ENCODE measurements at places on chromosomes 3 and 15.

- DNase-seq = no peak
Measured at GRCh38 chr15:34182942-34183341, 27.0 kb downstream of the KATNBL1 start.

DNA sequence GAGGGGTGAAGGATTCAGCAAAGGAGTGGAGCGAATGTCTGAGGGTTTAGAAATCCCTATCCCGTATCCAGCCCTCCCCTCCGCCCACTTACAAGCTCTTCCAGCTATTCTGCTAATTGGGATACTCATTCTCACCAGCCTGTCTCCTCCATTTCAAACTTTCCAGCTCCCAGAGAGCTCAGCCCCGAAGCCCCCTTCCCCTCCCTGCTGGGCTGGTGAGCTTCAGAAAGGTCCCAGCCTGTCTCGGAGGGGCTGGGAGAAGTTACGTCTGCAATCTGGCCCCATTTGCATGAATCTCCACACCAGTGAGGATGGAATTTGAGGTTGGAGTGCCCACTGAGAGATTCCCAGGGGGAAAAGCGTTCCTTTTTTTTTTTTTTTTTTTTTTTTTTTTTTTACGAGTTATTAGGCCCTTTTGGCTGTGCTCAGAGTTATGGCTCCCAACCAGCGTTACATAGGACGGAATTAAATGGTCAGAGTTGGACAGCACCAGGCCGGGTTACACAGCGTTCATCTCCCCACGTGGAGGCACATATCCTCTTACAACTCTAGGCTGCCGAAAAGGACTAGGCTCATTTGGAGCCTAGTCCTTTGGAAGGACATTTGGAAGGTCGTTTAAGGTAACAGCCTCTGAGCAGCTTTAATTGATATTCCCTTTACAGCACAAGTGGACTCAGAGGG is 34.6 kb downstream of the FGD5 start:
- no peak for DNase-seq

GRCh38 chr15:34214135-34214534 is 4.2 kb upstream of the KATNBL1 start:
- no peak for DNase-seq

- no peak for DNase-seq
Measured at GRCh38 chr3:186588632-186589031, 18.1 kb downstream of the DNAJB11 start.

GRCh38 chr15:40430271-40430805 is 10.4 kb upstream of the BAHD1 start:
- no peak for DNase-seq

GRCh38 chr3:43503067-43503728 is 118.6 kb downstream of the ANO10 start:
- no peak for DNase-seq

GRCh38 chr15:49282366-49282765 is 112.3 kb downstream of the GALK2 start:
- DNase-seq = no peak

GRCh38 chr3:38039899-38040261 is 872 bp downstream of the DLEC1 start:
- no peak for DNase-seq

DNA sequence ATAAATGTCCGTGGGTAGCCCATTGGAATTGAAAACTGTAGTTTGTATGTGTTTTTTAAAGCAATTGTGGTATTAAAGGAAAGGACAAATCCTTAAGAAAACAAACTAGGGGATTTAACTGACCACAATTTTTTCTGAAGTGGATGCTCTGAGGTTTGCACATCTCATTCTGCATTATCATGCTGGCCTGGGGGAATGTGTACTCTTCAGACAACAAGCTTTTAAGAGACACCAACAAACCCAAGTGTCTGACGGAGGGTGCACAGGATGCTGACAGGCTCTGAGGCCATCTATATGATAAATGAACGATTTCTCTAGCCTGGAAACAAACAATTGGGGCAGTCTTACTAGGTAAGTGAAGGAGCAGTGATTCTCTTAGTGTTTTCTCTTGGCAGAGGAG is 9.1 kb downstream of the LINS1 start:
- DNase-seq = no peak

DNA sequence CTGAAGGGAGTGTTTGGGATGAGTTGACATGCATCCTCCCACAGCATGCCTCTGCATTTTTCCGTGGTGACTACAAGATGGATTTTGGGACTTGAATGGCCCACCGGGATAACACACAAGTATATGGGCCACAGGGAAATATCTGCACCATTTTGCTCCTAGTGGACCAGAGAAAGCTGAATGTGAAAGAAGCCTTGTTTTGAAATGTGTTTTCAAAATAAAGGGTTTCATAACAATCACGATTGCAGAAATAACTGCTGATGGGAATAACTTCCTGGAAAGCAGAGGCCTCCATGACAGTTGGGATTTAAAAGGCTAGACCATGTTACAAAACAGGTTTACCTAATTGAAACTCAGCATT is 77.5 kb upstream of the PRR23C start:
- DNase-seq = no peak

GRCh38 chr15:80689716-80690115 is 5.4 kb upstream of the ABHD17C start:
- no peak for DNase-seq

DNA sequence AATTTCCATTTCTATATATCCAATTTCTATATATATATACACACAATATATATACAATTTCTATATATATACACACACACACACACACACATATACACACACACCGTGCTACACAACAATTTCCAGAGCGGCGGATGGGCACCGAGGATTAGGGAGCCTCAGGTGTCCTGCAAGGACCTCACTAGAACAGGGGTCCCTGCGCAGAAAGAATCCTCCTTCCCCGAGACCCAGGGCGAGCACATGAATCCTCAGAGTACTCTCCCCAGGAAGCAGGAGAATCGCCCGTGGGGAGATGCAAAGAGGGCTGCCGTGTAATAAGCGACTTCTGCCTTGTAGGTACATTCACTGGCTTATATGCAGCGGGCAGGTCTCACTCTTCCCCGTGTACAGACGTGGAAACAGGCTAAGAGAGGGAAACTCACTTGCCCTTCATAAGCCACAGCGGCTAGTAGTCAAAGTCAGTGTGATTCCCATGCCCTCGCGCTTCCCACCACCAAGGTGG is 467 bp downstream of the PIF1 start:
- no peak for DNase-seq

DNA sequence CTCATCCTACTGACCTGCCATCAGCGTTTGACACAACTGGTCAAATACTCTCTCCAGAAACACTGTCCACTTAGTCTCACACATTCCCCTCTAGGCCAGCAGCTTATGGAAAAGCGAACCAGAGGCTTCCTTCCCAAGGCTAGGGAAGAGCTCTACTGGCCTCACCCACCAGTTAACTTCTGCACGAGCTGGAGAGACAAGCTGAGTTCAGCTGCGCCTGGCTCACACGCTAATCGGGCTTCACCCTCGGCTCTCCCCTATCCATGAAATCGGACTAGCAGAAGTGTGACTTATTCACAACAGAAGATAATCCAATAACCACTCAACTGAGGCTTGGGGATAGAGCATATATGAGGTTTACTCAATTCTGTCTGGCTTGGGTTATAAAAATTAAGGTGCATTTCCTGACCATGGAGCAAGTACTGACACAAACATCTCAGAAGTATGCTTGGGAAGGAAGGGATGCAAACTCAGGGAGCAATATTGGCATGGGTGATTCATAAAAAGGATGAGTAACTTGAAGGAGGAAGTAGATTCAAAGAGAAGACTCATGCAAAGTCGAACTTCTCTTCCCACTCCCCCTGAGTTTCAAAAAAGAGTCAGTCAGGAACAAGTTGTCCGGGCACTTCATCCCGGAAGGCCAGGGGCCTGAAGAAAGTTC is 73.1 kb downstream of the XXYLT1 start:
- DNase-seq = no peak

DNA sequence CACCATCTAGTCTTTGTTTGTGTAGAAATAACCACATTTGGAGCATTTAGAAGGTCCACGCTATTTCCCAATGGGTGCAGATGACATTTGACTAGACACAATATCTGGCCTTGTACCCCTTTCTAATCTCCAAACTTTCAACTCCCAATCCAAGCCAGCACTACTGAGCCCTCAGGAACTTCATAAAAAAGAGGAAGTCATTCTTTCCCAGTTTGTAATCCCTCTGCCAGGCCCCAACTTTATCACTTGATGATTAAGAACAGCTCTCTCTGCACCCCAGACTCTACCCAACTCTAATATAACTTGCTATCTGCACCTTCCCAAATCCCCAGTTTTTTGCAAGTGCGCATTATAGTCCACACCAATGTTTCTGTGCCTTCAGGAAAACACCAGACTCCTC is 170.2 kb downstream of the KCNMB2 start:
- no peak for DNase-seq

Measured in stimulated activated CD4-positive, alpha-beta T cell treated with anti-CD3 and anti-CD28 coated beads, Interleukin-1b, Interleukin-23, amount 100 ng/mL, for 1 hour (primary cell).